ENCODE measurements at places on chromosomes 6 and 20.

- no peak overlapping the region for H3K27ac ChIP-seq
- no peak for DNase-seq
- peaks cover 8% of the 10 kb centered on the region for H3K27me3 ChIP-seq
- H3K36me3 ChIP-seq: no peaks in the 10 kb centered on the region
- no peaks in the 10 kb centered on the region for H3K4me1 ChIP-seq
Observed at GRCh38 chr20:46637020-46637419, 14.2 kb downstream of the SLC13A3 start.

DNA sequence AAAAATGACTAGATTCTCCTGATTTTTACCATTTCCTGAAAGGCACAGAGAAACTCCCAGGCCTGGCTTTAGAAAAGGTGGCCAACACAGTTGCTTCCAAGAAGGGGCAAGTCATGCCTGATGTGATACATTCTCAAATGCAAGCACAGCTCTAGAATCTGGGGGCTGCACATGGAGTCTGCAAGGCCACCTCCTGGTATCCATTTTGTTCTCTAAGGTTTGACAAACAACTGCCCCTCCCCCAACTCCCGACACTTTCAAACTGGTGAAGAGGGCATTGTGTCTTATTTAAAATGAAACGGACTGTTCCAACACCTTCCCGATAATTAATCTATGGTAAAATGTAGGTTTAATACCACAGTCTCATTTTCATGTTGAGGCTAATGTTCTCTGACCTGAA, 220.2 kb upstream of the CEP162 start:
- no peaks in the 10 kb centered on the region for H3K36me3 ChIP-seq

DNA sequence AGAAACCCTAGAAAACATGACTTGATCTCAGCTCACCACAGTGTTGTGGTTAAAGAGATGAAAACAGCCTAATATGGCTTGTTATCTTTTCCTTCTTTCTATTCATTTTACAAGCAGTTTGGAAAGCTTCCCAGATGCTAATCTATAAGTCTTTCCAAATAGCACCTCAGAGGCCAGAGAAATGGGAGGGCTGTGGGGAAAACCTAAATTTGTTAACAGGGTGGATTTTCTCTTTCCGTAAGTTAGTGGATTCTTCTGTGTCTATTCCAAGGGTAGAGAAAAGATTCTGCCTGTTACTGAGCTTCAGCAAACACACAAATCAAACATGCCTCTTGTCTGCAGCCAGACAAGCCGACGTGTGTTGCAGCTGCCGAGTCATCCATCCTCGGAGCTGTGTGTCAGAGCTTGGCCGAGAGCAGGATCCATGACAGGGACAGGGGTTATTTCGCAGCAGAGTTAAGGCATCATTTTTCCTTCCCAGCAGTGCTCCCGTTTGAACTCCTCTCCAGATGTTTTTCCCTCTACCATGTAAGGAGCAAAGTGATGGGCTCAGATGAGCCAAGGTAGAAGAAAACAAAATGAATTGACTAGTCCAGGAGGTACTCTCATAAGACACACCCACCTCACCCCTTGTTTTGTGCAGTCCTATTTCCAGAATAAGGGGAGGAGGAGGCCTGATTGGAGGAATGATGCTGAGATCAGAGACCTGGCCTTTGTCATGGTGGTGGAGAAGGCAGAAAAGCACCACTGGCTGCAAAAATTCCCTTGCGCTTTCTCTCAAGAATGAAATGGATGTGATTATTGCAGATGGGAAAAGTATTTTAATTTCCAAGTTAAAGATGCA, 560.0 kb downstream of the C6orf118 start:
- H3K36me3 ChIP-seq: no peaks in the 10 kb centered on the region
- no peak for DNase-seq
- H3K4me3 ChIP-seq: no peak overlapping the region
- no peak overlapping the region for H3K27ac ChIP-seq
- H3K4me1 ChIP-seq: no peaks in the 10 kb centered on the region

GRCh38 chr6:13573669-13574110, 711 bp upstream of the SIRT5 start:
- H3K36me3 ChIP-seq: peaks cover 11% of the 10 kb centered on the region
- peak overlapping the region; percentile 79 for H3K27ac ChIP-seq
- H3K27me3 ChIP-seq: no peaks in the 10 kb centered on the region

- H3K27ac ChIP-seq: no peak overlapping the region
- H3K4me1 ChIP-seq: no peaks in the 10 kb centered on the region
- no peak overlapping the region for H3K4me3 ChIP-seq
- peaks cover 51% of the 10 kb centered on the region for H3K27me3 ChIP-seq
- DNase-seq: no peak
- peaks cover 2% of the 10 kb centered on the region for H3K36me3 ChIP-seq
Observed at GRCh38 chr6:101403216-101403945, 9.9 kb downstream of the GRIK2 start.

GRCh38 chr20:4835244-4836177, 113.8 kb downstream of the PRND start:
- H3K4me1 ChIP-seq: no peaks in the 10 kb centered on the region
- no peaks in the 10 kb centered on the region for H3K36me3 ChIP-seq
- no peak overlapping the region for H3K4me3 ChIP-seq
- no peaks in the 10 kb centered on the region for H3K27me3 ChIP-seq
- H3K27ac ChIP-seq: no peak overlapping the region
- no peak for DNase-seq

DNA sequence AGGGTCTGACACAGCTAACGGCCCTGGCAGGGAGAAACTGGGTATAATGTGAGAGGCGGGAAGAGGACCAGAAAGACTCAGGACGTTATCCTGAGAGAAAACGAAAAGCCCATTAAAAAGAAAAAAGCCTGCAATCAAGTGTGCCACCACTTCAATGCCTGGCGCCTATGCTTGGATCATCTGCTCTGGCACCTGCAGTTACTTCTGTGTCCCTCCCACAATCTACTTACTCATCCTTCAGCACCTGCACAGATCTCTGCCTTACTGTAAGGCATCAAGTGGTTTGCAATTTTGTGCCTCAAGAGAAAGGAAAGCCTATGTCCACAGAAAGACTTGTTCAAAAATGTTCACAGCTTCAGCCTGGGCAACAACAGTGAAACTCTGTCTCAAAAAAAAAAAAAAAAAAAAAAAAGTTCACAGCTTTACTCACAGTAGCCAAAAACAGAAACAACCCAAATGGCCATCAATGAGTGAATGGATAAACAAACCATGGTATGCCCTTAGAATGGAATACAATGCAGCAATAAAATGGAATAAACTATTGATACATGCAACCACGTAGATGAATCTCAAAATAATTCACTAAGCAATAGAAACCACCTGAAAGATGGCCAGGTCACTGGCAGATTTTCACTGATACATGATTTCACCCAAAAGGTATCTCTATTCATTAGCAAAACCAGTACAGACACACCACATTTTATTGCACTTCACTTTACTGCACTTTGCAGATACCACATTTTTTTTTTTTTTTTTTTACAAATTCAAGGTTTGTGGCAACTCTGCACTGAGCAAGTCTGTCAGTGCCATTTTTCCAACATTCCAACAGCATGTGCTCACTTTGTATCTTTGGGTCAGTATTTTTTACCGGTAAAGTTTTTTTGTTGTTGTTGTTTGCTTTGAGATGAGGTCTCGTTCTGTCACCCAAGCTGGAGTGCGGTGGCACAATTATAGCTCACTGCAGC, 48.6 kb downstream of the ABHD12 start:
- H3K36me3 ChIP-seq: peaks cover 16% of the 10 kb centered on the region
- no peak overlapping the region for H3K4me3 ChIP-seq
- H3K27ac ChIP-seq: no peak overlapping the region
- no peak for DNase-seq
- H3K4me1 ChIP-seq: peaks cover 34% of the 10 kb centered on the region

DNA sequence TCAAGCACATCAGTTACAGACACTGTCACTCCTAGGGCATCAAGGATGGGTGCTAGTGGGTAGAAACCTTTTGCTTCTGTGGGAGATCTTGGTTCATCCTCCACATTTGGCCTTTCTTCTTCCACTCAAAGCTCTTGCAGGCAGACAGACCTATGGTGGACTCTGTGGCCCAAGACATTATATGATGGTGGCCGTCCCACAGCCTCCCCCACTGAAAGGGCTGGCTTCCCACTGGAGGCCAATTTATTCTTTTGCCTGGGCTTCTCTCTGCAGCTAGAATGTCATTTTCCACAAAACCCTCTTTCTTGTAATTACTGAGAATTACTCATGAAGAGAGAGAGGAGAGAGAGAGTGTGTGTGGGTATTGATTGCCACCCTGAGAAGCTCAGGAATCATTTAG, 43.8 kb downstream of the CD40 start:
- peaks cover 10% of the 10 kb centered on the region for H3K27me3 ChIP-seq
- H3K27ac ChIP-seq: no peak overlapping the region
- no peak overlapping the region for H3K4me3 ChIP-seq
- H3K4me1 ChIP-seq: no peaks in the 10 kb centered on the region
- no peaks in the 10 kb centered on the region for H3K36me3 ChIP-seq

- H3K4me1 ChIP-seq: peaks cover 58% of the 10 kb centered on the region
- peaks cover 43% of the 10 kb centered on the region for H3K36me3 ChIP-seq
- DNase-seq: no peak
- no peak overlapping the region for H3K4me3 ChIP-seq
- no peak overlapping the region for H3K27ac ChIP-seq
Observed at GRCh38 chr6:79031821-79032590, 46.0 kb downstream of the PHIP start.

GRCh38 chr6:53268858-53269608, 79.7 kb downstream of the ELOVL5 start:
- H3K27ac ChIP-seq: peak overlapping the region; percentile 67
- H3K4me3 ChIP-seq: no peak overlapping the region
- H3K27me3 ChIP-seq: no peaks in the 10 kb centered on the region
- peaks cover 9% of the 10 kb centered on the region for H3K4me1 ChIP-seq
- H3K36me3 ChIP-seq: peaks cover 74% of the 10 kb centered on the region

- H3K36me3 ChIP-seq: no peaks in the 10 kb centered on the region
- no peak for DNase-seq
- no peak overlapping the region for H3K27ac ChIP-seq
- H3K27me3 ChIP-seq: peaks cover 26% of the 10 kb centered on the region
- H3K4me1 ChIP-seq: peaks cover 12% of the 10 kb centered on the region
Observed at GRCh38 chr20:37407019-37407566, 61.2 kb downstream of the SRC start.

GRCh38 chr6:30645989-30646388, 944 bp upstream of the C6orf136 start:
- DNase-seq: no peak
- peak overlapping the region; percentile 78 for H3K4me3 ChIP-seq
- H3K4me1 ChIP-seq: peaks cover 23% of the 10 kb centered on the region
- H3K27ac ChIP-seq: peak overlapping the region; percentile 88
- peaks cover 16% of the 10 kb centered on the region for H3K36me3 ChIP-seq

Data from activated CD4-positive, alpha-beta T cell treated with anti-CD3 and anti-CD28 coated beads for 36 hours (primary cell).